Articular chondrocyte of knee joint (primary cell): ENCODE measurements at places on chromosomes 1 and 21. TPM values are rescaled to one million over a fixed set of nuclear protein-coding genes. Genes with fewer than 3 reads are reported as not detected.

NID1 gene
- 39.9 and 44.5 TPM in 2 replicates for total RNA-seq

BLACAT1 gene
- total RNA-seq, result under 0.01 and 0.13 TPM in 2 replicates

LCE1D gene
- not detected in 2 replicates for total RNA-seq

EFCAB14 gene
- total RNA-seq, result 75.3 and 79.7 TPM in 2 replicates

IGSF21 gene
- not detected in 2 replicates for total RNA-seq

CYP2J2 gene
- 0.26 and 0.54 TPM in 2 replicates for total RNA-seq

C1orf122 gene
- total RNA-seq, result 20.5 and 51.2 TPM in 2 replicates

GJB4 gene
- total RNA-seq, result not detected in 2 replicates

RNU1-4 gene
- under 0.01 TPM in 2 replicates for total RNA-seq

CYP4A11 gene
- total RNA-seq, result not detected in 2 replicates

C1orf53 gene
- total RNA-seq, result 2.8 and 3.9 TPM in 2 replicates

KRTAP7-1 gene
- total RNA-seq, result not detected in 2 replicates

PLA2G2F gene
- total RNA-seq, result not detected in 2 replicates

CFHR4 gene
- not detected in 2 replicates for total RNA-seq
